ENCODE measurements at places on chromosomes 2 and 18.

DNA sequence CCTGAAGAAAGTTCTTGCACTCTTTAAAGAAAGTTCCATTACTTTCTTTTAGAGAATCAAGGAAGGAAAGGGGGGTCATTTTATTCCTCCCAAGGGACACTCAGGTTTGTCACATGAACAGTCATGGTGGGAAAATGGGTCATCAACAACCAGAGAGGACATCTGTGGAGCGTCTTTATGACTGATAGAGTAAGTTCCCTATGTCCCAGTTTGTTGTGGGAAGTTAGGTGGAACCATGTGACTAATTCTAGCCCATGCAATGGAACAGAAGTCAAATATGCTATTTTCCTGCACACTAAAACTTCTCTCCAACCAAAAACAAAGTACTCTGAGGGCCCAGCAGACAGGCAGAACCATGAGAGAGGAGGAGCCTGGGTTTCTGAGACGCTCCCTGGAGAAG lies 165.6 kb upstream of the SERTAD2 start:
- H3K4me3 ChIP-seq, result no peak overlapping the region
- DNase-seq, result no peak
- H3K4me1 ChIP-seq, result no peaks in the 10 kb centered on the region
- no peaks in the 10 kb centered on the region for H3K27me3 ChIP-seq
- no peaks in the 10 kb centered on the region for H3K36me3 ChIP-seq
- H3K27ac ChIP-seq, result no peak overlapping the region

DNA sequence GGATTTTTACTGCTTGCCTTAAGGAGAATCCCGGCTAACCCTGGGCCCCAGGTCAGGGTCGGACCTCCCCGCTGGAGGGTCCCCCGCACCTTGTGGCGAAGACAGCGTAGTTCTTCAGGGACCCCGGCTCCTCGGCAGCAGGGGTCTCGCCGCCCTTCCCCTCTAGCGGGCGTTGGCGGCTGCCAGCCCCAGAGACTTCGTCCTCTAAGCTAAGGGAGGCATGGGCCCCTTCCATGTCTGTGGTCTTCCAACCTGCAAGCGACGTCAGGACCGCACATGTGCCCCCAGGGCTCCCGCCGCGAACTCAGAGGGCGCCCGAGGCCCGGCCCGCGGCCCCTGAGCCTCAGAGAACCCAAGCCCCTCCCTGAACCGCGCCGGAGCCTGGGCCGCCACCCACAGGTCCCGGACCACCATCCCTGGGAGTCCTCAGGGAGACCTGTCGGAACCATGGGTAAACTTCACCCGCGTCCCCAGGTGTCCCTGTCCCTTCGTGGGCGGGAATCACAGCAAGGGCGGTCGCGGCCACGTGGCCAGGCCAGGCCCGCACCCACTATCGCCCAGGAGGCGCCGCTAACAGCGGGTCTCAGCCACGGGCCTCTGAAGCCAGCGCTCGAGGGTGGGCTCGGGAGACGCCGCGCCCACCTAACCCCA lies 562 bp downstream of the ANKMY1 start:
- no peaks in the 10 kb centered on the region for H3K27me3 ChIP-seq
- H3K27ac ChIP-seq, result no peak overlapping the region
- H3K4me1 ChIP-seq, result no peaks in the 10 kb centered on the region
- peak overlapping the region; percentile 45 for H3K4me3 ChIP-seq
- H3K36me3 ChIP-seq, result no peaks in the 10 kb centered on the region
- DNase-seq, result no peak

- no peak for DNase-seq
- no peak overlapping the region for H3K4me3 ChIP-seq
- H3K27ac ChIP-seq, result peak overlapping the region; percentile 59
- no peaks in the 10 kb centered on the region for H3K36me3 ChIP-seq
- peaks cover 12% of the 10 kb centered on the region for H3K4me1 ChIP-seq
- no peaks in the 10 kb centered on the region for H3K27me3 ChIP-seq
These were observed 83.6 kb upstream of the CYP1B1 start for GRCh38 chr2:38159597-38159996.

DNA sequence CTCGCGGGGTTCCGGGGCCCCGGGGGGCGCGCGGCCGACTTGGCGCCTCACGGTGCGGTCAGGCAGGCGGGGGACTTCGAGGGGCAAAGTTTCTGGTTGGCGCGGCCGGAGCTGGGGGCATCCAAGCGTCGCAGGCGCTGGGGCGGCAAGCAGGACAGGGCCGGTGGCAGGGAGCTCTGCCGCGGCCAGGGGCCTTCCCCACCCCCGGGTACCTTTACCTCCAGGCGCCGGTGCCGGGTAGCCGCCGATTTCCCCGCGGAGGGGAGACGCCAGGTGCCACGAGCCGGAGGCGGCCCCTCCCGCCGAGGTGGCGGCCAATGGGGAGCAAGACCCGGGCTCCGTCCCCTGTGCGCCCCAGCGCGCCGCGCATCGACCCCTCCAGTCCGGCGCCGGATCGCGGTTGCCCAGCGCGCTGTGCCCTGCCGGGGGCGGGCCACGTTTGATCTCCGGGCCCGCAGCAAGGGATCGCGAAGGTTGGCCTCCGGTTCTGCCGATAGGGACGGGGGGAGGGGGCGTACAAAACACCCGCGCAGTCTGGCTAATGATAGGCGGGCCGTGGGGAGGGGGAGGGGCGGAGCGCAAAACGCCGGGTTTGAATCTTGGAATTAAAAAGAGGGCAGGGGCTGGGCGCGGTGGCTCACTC lies at the start of gene ST8SIA5:
TSS of gene ST8SIA5 (minus strand) at position 495 of the 643 bp plus-strand sequence. CDS start 545 bp downstream, outside the sequence.
- no peaks in the 10 kb centered on the region for H3K36me3 ChIP-seq
- peaks cover 61% of the 10 kb centered on the region for H3K27me3 ChIP-seq
- no peak for DNase-seq
- peak within 1 kb of the TSS; percentile 27 for H3K4me3 ChIP-seq
- H3K4me1 ChIP-seq, result no peaks in the 10 kb centered on the region
- H3K27ac ChIP-seq, result no peak within 1 kb of the TSS

GRCh38 chr2:232979871-232980461 lies 33.1 kb downstream of the NGEF start:
- DNase-seq, result no peak
- H3K27ac ChIP-seq, result no peak overlapping the region
- H3K27me3 ChIP-seq, result no peaks in the 10 kb centered on the region
- no peaks in the 10 kb centered on the region for H3K4me1 ChIP-seq
- no peaks in the 10 kb centered on the region for H3K36me3 ChIP-seq

DNA sequence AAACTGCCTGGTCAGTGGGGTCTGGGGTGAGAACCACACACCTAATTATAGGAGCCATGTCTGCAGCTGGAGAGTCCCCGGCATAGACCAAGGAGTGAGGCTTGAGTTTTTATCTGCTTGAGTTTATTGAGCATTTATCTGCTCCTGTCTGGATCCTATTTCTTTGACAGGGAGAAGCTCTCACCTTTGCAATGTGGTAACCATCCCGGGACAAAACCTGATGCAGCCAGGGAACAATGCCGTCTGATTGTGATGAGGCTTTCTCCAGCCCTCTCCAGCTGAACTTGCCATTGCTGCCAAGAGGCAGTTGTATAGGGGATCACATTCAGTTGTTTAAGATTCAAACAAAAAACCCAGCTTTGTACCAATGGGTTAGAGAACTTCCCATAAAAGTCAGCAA lies 324.4 kb downstream of the TSN start:
- no peak overlapping the region for H3K4me3 ChIP-seq
- H3K27ac ChIP-seq, result no peak overlapping the region
- H3K27me3 ChIP-seq, result no peaks in the 10 kb centered on the region
- no peaks in the 10 kb centered on the region for H3K36me3 ChIP-seq

DNA sequence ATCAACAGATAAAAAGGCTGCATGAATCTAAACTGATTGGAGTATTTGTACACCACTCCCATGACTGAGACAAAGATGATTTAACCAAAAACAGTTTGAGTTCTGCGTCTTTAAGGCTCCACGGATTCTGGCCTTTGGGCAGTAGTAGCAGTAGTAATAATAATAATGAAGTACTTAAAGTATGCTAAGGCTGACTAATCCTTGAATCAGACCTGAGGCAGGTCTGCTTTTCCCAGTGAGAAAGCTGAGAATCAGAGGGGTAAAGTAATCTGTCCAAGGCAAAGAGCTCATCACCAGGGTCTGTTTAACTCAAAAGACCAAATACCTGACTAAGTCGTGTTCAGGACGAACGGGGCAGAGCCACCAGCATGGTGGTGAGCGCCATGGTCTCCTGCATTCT lies 61.4 kb downstream of the ID2 start:
- no peaks in the 10 kb centered on the region for H3K36me3 ChIP-seq
- no peak overlapping the region for H3K4me3 ChIP-seq
- H3K27ac ChIP-seq, result no peak overlapping the region
- no peaks in the 10 kb centered on the region for H3K4me1 ChIP-seq
- H3K27me3 ChIP-seq, result no peaks in the 10 kb centered on the region

- H3K27me3 ChIP-seq, result no peaks in the 10 kb centered on the region
- no peaks in the 10 kb centered on the region for H3K4me1 ChIP-seq
- H3K36me3 ChIP-seq, result no peaks in the 10 kb centered on the region
These were observed 949.2 kb downstream of the DSC3 start for GRCh38 chr18:30093376-30093775.

DNA sequence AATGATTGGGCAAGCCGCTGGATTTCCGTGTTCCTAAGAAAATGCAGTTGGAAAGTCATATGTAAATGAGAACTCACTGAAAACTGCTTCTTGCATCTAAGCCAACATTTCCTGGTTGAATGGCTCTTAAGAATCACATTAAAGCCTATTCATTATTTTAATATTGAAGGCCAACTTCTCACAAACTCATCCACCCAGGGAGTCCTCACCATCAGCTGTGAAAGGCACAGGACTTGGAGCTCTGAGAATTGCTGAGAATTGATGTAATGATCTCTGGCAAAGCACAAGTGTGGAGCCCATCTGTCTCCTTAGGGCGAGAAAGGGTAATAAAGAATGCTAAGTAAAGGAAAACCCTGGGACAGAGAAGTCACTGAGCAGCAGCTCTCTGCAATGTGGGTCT lies 55.9 kb upstream of the APCDD1 start:
- no peak overlapping the region for H3K27ac ChIP-seq
- no peaks in the 10 kb centered on the region for H3K36me3 ChIP-seq
- no peaks in the 10 kb centered on the region for H3K4me1 ChIP-seq
- DNase-seq, result no peak

- no peak for DNase-seq
- H3K4me3 ChIP-seq, result no peak overlapping the region
- no peaks in the 10 kb centered on the region for H3K27me3 ChIP-seq
- H3K27ac ChIP-seq, result no peak overlapping the region
- peaks cover 45% of the 10 kb centered on the region for H3K36me3 ChIP-seq
These were observed 18.8 kb downstream of the SP100 start for GRCh38 chr2:230434677-230435324.

GRCh38 chr2:179247318-179248023 lies 17.2 kb downstream of the SESTD1 start:
- H3K4me3 ChIP-seq, result no peak overlapping the region
- H3K4me1 ChIP-seq, result no peaks in the 10 kb centered on the region
- no peaks in the 10 kb centered on the region for H3K36me3 ChIP-seq
- H3K27ac ChIP-seq, result no peak overlapping the region

DNA sequence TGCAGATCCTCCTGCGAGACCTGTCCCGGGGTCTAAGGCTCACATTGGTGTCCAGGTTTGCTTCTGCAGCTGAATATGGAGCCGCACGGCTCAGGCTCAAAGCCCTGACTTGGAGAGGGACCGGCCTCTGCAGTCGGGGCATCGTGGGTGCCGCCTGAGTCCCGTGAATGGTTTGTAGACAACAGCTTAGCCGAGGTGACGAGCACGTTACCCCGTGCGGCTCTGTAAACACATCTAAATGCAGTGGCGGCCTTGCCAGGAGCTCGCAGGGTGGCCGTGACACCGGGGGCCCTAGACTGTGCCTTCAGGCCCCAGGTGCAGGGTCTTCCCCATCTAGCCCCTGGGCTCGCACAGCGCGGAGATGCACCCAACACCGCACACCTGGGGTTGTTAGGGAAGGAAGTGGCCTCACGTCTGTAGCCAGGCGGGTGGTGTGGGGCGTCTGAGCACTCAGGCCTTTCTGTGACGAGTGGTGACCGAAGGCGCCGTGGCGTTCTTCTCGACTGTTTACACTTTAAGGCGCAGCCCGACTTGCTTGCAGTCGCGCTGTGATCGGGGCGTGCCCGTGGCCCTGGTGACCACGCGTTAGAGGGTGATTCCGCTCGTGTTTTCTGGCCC lies 91.6 kb downstream of the NFATC1 start:
- peaks cover 9% of the 10 kb centered on the region for H3K4me1 ChIP-seq
- H3K36me3 ChIP-seq, result peaks cover 63% of the 10 kb centered on the region
- DNase-seq, result no peak
- no peaks in the 10 kb centered on the region for H3K27me3 ChIP-seq

- H3K4me3 ChIP-seq, result no peak overlapping the region
- no peaks in the 10 kb centered on the region for H3K36me3 ChIP-seq
- no peaks in the 10 kb centered on the region for H3K4me1 ChIP-seq
- no peak for DNase-seq
- no peak overlapping the region for H3K27ac ChIP-seq
- H3K27me3 ChIP-seq, result no peaks in the 10 kb centered on the region
These were observed 147.3 kb upstream of the NRP2 start for GRCh38 chr2:205535001-205535400.

GRCh38 chr18:1147730-1148129 lies 243.1 kb downstream of the ADCYAP1 start:
- no peaks in the 10 kb centered on the region for H3K36me3 ChIP-seq
- no peak overlapping the region for H3K4me3 ChIP-seq
- no peak overlapping the region for H3K27ac ChIP-seq
- no peaks in the 10 kb centered on the region for H3K4me1 ChIP-seq
- no peaks in the 10 kb centered on the region for H3K27me3 ChIP-seq
- DNase-seq, result no peak

DNA sequence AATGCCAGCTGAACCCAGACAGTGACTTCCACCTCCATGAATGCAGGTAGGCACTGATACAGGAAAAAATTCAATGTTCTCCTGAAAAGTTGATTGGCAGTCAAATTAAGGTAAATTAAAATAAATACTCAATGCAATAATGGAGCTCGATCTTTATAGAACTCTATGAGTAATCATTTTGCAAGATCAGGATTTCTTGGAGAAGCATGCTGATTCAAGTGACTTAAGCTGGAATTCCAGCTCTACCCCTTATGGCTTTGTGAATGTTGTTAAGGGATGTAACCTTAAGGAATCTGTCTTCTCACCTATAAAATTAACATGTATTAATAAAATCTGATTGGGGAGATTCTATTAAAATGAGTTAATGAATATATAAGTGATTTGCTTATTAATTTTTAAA lies 145.1 kb downstream of the QPCT start:
- no peaks in the 10 kb centered on the region for H3K4me1 ChIP-seq
- H3K27me3 ChIP-seq, result no peaks in the 10 kb centered on the region
- no peaks in the 10 kb centered on the region for H3K36me3 ChIP-seq

GRCh38 chr2:235225261-235225660 lies 268.6 kb upstream of the AGAP1 start:
- no peak overlapping the region for H3K4me3 ChIP-seq
- no peak for DNase-seq
- no peaks in the 10 kb centered on the region for H3K36me3 ChIP-seq

DNA sequence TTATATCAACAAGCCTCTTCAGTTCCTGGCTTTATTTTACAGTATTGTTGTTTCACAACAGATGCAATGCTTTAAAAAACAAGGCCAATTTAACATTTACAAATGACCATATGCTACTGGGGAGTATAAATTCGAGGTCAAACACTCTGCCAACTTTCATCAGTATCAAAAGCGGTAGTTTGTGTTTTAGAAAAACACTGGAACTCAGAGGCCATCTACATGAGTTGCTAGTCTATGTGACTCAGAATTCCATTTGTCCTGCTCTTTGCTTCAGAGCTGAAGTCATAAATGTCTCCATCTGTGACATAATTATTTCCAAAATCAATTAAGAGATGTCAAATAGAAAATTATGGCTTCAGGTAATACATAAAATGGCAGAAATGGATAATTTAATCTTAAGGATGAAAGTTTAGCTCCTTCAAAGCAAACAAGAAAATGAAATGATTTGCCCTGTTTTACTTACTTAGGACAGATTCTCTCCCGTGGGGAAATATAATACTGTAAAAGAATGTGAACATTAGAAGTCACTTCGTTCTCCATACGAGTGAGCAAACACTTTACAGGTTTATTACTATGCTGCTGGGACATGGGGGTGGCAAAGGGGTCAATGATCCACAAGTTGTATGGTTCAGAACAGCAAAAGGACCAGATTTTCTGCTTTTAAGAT lies 3.7 kb downstream of the MEX3C start:
- no peaks in the 10 kb centered on the region for H3K36me3 ChIP-seq
- no peaks in the 10 kb centered on the region for H3K27me3 ChIP-seq
- peak overlapping the region; percentile 99 for H3K27ac ChIP-seq
